Stimulated activated CD4-positive, alpha-beta T cell treated with anti-CD3 and anti-CD28 coated beads, Interleukin-15, amount 100 ng/mL, for 24 hours (primary cell): ENCODE measurements at places on chromosomes 1 and 21.

- no peak for DNase-seq
These were observed 118.6 kb upstream of the IFFO2 start for GRCh38 chr1:19074902-19075721.

- no peak for DNase-seq
These were observed 588.1 kb downstream of the KIF26B start for GRCh38 chr1:245742896-245743295.

DNA sequence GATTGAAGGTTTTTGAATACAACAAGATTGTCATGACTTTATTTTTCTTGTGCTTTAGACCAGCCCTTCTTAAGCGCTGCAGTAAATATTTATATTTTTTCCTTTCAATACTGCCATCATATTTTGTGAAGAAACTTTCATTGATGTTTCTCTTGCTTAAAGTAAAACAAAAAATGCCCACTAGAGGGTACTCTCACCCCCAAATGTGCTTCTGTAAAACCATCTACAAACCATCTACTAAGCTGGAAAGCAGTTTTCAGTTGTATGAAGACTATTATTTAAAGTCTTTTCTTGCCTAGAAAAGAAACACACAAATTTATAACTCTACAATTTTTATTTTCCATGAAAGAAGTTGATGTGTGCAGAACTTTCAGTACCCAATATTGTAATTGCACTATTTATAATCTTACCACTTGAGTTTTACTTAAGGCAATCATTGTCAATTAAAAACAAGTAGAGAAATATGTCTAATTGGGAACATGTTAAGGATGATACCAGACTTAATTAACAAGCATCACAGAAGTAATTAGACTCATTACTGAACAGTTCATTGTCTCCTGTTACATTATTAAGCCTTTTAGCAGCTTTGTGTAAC, 10.7 kb downstream of the LEPR start:
- no peak for DNase-seq

GRCh38 chr1:106646816-106647215, 409.7 kb upstream of the PRMT6 start:
- no peak for DNase-seq

- DNase-seq: no peak
These were observed 269.6 kb upstream of the PLXNA2 start for GRCh38 chr1:208513799-208514198.

DNA sequence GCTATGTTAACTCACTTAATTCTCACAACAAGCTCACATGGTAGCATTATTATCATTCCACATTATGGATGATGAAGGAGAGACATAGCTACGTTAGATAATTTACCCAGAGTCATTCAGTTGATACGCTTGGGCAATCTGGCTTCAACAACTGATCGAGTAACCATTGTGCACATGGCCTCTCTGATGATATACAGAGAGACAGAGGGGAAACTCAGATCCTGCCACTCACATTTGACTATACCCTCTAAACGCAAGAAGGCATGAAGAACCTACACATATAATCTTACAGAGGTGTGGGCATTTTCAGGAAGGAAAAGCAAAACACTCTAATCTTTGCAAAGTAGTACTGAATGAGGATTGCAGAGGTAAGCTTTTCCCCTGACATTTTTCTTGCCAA, 360.1 kb downstream of the BARHL2 start:
- DNase-seq: no peak

DNA sequence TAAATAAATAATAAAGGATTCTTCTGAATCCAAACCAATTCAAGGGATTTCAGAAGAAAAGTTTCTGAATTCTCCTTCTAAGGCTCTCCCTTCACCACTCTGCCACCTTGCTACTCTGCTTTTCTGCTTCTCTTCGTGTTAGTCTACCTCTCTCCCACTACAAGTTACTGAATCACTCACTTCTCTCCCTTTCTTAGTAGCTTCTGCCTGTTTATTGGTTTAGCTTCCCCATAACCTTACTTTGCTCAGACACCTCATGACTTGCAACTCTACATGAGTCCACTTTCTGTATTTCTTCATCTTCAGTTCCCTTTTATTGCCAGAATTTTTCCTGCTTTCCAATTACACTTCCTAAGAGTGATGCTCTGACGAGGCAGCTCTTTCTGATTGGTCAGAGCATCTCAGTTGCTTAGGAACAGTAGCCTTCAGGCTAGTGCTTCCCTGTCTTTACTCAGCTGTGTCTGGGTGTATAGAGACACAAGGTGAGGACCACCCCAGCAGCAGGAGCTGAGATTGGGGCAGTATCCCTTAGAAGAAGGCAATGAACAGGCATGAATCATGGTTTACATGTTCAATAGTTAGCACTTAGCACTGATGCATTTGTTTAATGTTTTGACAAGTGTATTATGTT, 144.6 kb downstream of the SLC30A10 start:
- DNase-seq: no peak

- no peak for DNase-seq
These were observed 7.2 kb downstream of the SETD4 start for GRCh38 chr21:36052860-36053714.

GRCh38 chr1:30762930-30763650, 5.5 kb upstream of the LAPTM5 start:
- no peak for DNase-seq

DNA sequence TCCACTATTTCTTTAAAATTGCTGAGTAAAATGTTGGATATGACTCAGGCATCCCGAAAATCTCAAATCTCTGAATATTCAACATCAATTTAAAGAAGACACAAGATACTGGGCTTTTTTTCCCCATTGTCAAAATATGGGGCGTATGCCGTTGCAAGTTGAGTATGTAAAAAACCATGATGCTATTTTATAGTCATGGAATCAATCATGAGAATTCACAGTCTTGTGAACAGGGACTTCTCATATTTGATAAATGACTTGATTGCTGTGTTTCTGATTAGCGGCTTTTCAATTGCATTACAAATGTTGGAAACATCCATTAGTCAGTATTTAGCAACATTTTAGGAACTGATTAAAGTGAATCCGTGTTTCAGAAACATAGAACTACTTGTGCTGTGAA, 45.3 kb downstream of the SETD4 start:
- no peak for DNase-seq

GRCh38 chr1:115373305-115373704, 35.3 kb upstream of the NGF start:
- DNase-seq: no peak

- DNase-seq: no peak
These were observed 124.5 kb downstream of the DNM3 start for GRCh38 chr1:171965777-171966176.

GRCh38 chr1:206066479-206067171, 13.7 kb downstream of the RHEX start:
- DNase-seq: peak; percentile 13

DNA sequence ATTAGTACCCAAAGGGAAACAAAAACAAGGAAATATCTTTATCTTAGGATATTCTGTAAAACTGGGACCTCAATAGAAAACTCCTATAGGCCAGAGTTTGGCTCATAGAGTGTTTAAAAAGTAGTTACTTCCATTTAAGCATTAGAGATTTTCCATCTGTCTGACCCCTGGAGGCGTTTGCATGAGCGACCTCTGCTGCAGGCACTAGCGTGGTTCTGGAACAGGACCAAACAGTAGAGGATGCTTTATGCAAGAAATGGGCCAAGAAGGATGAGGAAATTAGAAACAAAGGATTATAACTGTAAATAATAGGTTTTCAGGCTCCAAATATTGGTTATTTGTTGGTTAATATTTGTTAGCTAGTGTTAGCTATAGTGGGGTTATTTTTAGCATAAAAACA, 5.7 kb downstream of the ZBTB40 start:
- no peak for DNase-seq

DNA sequence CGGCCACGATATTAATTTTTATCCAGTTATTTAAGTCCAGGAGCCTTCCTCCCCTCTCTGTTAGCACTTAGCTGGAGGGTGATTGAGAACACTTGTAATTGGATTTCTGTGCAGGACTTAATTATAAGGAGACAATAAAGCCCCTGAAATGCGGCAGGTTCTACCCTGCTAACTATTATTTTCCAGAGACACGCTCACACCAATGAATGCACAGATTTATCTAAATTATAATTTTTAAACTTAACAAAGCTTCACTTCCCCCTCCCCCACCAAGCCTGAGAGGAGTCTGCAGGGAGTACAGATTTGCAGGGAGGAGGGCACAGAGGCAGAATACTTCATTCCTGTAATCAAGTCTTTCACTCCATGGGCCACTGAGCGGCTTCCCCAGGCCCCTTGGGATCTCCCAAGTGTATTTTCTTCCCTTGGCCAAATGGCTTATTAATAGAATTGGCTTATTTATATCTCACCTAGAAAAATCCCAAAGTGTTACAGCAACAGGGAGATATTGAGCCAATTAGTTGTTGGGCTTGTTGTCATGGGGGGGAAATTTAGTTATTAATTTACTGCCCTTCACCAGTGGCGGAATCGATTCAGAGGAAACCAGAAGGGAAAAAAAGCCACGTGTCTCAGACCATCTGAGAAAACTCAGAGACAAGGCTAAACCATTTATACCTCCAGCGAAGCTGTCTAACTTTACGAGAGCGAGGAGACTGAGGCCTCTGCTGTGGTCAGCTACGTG, 99.0 kb upstream of the CD34 start:
- no peak for DNase-seq

DNA sequence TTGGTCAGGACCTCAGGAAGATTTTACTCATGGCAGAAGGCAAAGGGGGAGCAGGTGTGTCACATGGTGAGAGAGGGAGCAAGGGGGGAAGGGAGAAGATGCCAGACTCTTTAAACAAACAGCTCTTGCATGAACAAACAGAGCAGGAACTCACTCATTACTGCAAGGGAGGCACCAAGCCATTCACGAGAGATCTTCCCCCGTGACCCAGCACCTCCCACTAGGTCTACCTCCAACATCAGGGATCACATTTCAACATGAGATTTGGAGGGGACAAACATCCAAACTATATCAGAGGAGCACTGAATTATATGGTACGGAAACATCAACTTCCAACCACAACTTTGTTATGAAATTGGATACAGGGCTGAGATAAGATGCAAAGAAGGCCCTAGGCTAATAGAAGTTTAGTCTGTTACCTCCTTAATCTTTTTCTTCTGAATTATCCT, 164.9 kb downstream of the ST6GALNAC3 start:
- no peak for DNase-seq

- no peak for DNase-seq
These were observed 3.3 kb downstream of the ADSS2 start for GRCh38 chr1:244448279-244449036.

DNA sequence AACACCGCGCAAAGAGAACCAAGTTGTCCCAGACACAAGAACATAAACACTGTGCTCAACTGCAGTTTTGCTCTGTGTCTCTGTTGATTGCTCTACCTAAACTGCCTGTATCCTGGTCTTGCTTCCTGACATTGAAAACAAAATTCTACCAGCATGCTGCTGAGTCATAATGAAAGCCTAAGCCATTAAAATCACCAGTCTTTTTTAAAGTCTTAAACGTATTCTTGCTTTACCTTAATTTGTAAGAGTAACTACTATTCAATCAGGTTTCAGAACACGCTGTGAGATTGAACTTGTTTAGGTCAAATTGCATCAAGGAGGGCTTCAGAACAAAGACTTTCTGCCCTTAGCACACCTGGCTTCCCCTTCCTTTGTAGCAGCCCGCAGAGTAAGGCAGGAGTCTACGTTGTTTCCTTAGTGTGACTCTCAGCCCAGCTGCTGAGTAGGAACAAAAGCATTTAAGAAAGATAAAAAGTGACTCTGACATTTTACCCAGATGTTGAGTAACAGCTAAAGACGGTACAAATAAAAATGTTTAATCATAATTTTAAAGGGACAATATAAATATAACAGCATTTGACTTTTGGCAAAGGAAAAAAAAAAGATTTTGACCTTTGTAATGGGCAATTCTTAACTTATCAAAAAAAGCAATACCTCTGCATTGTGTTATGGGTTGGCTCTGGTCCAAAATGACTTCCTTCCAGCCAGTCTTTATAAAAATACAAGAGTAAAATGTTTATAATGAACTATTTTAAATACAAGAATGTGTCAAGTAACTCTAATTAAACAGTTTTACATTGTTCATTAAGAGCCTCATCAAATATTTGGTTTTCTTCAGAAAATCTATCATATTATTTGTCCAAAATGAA, 186.9 kb upstream of the ADGRL4 start:
- DNase-seq: no peak

DNA sequence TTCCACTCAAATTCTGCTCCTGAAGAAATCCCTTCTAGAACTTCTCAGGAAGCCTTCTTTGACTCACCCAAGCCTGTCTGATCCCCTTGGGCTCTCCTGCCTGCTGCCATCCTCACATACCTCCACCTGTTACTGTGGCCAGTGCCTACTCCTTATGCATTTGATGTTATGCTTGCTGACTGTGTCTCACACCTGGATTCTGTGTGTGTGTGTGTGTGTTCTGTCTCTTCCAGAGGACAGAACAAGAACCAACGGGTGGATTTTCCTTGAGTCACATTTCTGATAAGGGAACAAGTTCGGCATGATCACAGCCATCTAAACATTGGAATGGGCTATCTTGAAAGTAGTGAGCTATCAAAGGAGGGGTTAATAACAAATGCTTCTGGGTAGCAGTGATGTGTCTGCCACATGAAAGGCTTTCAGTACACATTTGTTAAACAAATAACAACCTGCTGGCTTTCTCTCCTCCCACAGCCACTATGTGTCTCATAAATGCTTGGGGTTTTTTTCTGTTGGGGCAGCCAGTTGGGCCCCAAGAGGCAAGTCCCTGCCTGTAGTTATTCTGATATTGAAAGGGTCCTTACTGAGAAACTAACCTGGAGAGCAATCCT, 8.9 kb upstream of the GPR37L1 start:
- no peak for DNase-seq

DNA sequence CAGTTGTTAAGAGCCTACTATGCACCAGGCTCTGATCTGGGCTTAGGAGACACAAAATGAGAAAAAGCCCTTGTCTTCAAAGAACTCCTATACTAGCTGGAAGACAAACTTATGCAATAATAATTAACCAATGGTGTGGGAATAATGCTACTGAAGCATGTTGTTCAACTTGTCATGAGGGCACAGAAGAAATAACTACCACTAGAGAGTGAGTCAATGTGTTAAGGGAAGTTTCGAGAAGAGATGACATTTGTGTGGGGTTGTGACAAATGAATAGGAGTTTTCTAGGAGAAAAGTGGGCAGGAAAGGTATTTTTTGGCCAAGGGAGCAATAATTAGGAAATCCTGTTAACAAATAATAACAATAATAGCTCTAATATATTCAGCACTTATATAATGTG, 205.0 kb downstream of the PDE4B start:
- DNase-seq: no peak

- DNase-seq: peak; percentile 47
These were observed 26.9 kb downstream of the RPL5 start for GRCh38 chr1:92858564-92859399.

- no peak for DNase-seq
These were observed 160.0 kb downstream of the DNM3 start for GRCh38 chr1:172001288-172001687.

GRCh38 chr1:67005068-67005467, 48.9 kb downstream of the SLC35D1 start:
- no peak for DNase-seq

- DNase-seq: no peak
These were observed 16.3 kb downstream of the MAP3K7CL start for GRCh38 chr21:29146726-29147125.
